Spinal cord (tissue), 10 donors: ENCODE measurements at places on chromosomes 16 and 17. TPM values are rescaled to one million over a fixed set of nuclear protein-coding genes. Genes with fewer than 3 reads are reported as not detected.

Gene TEKT5
- 0.69 TPM for total RNA-seq

Gene DHRS7C
- not detected for total RNA-seq

Gene KRTAP3-1
- not detected for total RNA-seq

Gene AKAP10
- total RNA-seq, result 39.3 TPM

Gene CCL1
- total RNA-seq, result not detected

Gene BRCA1
- total RNA-seq, result 11.7 TPM

Gene OTOP3
- not detected for total RNA-seq

Gene HCFC1R1
- total RNA-seq, result 20.4 TPM

Gene PRR15L
- 0.17 TPM for total RNA-seq

Gene HLF
- total RNA-seq, result 35.6 TPM

Gene HEATR9
- total RNA-seq, result not detected

Gene CLEC19A
- 0.50 TPM for total RNA-seq

Gene IRX6
- 0.10 TPM for total RNA-seq

Gene SLC2A4
- 0.59 TPM for total RNA-seq

Gene HIGD1B
- 5.4 TPM for total RNA-seq

Gene RNF222
- total RNA-seq, result not detected

Gene CBX2
- 4.1 TPM for total RNA-seq

Gene SRRM2
- total RNA-seq, result 159 TPM

Gene SLFN14
- 0.50 TPM for total RNA-seq

Gene MYH1
- total RNA-seq, result not detected

Gene NOB1
- 16.9 TPM for total RNA-seq

Gene KIF2B
- total RNA-seq, result not detected

Gene C17orf50
- total RNA-seq, result not detected

Gene ENPP7
- not detected for total RNA-seq

Gene NAGLU
- total RNA-seq, result 13.0 TPM

Gene CCL23
- total RNA-seq, result not detected

Gene G6PC1
- not detected for total RNA-seq

Gene EPN3
- total RNA-seq, result 1.3 TPM

Gene KRTAP4-9
- total RNA-seq, result not detected

Gene HOXB8
- total RNA-seq, result 23.7 TPM

Gene UTS2R
- not detected for total RNA-seq

Gene HBM
- 33.7 TPM for total RNA-seq

Gene SEZ6
- total RNA-seq, result 23.5 TPM

Gene KRT20
- not detected for total RNA-seq

Gene UTP18
- 39.3 TPM for total RNA-seq

Gene CHST5
- total RNA-seq, result 0.33 TPM

Gene C17orf78
- not detected for total RNA-seq

Gene CRISPLD2
- total RNA-seq, result 15.8 TPM

Gene IFI35
- total RNA-seq, result 8.5 TPM
